ENCODE measurements at places on chromosomes 7 and 10.
A peak's percentile ranks its signal among the peaks of the same experiment; 100 is the strongest.

DNA sequence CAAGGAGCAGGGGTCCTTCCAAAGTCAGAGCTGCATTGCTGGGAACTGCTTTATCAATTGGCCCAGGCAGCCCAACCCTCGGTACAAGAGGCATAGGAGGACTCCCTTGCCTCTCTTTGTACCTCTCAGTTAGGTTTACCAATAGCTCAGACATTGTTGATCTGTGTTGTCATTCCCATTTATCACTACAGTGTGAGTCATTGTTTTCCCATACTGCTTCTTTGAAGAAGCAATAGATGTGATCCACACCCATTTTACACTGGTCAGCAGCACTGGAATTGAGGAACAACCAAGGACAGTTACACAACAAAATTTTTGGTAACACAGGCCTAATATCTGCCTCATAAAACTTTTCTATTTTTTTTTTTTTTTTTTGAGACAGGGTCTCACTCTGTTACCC lies 307.2 kb downstream of the SNX13 start:
- no peak for DNase-seq

- no peak for DNase-seq
Observed at GRCh38 chr7:68491523-68492358, 1106.5 kb upstream of the AUTS2 start.

- DNase-seq, result no peak
Observed at GRCh38 chr7:102836191-102836919, 76.4 kb upstream of the LRRC17 start.

GRCh38 chr7:77813180-77813579 lies 14.6 kb downstream of the PHTF2 start:
- no peak for DNase-seq

GRCh38 chr7:100830396-100830795 lies 3.1 kb upstream of the EPHB4 start:
- no peak for DNase-seq

DNA sequence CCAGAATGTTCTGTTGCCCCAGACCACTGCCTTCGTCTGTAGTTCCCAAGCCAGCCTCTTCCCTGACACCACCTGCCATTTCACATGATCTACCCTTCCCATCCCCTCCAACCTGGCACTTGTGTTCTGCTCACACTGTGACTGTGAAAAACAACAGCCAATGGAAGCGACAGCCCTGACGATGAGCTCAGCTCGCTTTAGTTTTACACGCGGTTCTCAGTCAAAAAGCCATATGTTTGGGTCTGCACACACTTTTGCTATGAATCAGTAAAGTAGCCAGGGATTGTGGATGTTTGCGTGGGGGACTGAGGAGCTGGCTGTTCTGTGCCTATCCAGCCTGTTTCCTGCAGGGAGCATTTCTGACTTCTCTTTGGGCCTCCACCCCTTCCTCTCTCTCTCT lies 282.7 kb downstream of the WDR11 start:
- DNase-seq, result no peak

DNA sequence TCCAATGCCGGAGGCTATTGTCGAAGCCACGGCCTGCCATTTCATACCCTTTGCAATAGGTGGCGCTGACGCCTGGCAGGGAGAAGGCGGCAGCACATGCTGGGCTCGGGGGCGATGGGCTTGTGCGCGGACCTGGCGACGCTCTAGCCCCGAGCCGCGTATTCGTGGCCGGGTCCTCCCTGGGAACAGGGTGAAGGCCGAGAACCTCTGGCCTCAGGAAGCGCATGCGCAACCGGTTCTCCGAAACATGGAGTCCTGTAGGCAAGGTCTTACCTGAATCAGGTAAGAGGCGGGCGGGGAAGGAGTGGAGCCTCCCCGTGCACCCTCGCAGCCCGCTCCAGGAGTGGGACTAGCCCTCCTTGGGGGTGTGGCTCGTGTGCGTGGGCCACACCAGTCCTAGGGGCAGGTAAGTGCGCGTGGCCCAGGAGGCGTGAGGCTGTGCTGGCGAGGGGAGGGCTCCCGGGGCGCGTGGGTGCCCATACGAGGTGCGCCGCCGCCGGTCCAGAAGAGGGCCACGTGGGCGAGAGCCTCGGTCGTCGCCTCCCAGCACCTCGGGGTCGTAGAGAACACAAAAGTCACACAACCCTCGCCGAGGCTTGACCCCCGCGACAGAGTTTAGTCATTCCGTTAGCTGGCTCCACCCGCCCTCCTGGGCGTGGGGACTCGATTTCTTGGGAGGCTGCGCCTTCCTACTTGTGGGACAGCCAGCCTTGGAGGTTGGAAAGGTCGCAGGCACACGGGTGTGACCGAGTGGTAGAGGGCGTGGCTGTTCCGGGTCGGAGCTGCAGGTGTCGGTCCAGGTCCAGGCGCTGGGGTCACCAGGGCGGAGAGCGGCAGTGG lies 5.6 kb upstream of the MEST start:
- peak; percentile 83 for DNase-seq

GRCh38 chr10:43380610-43381222 lies 9.3 kb downstream of the FXYD4 start:
- DNase-seq, result no peak

- DNase-seq, result no peak
Observed at GRCh38 chr7:55594870-55595269, 22.6 kb upstream of the VOPP1 start.

- DNase-seq, result no peak
Observed at GRCh38 chr7:155807789-155808548, 4.3 kb downstream of the SHH start.

DNA sequence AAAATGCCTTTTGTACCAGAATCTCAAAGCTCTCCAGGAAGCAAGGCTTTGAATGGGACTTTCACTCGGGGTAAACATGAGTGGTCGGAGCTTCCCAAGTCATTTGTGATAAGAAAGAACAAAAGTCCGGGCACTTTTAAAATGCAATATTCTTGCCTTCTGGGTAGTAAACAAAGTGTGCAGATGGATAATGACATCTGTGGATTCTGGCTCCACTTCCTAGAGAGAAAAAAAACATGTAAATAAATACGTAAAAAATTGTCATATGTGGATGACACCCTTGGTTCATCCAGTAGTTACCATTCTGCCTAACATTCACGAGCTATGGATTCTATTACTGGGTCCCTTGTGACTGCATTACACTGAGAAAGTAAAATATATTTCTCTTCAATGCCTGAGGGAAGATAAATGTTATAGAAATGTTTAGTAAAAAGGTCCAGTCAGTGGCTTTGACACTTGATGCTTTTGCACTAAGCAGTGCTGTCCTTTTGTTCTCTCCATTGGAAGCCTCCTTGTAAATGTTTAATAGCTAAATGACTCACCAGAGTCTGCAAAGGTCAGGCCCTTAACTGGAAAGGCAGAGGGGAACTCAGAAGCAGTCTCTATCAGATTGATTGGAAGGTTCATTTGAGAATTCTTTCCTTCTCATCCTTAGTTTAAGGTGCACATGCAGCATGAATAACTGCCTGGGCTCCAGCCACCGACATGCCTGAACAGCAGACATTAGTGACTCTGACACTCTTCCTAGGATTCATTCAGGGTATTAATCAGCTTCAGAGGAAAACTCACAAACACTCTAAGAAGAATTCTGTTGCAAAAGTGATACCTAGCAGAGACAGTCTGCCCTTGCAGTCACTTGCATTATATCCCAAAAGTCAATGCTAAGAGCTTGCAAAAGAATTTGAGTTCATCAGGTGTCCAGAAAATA lies 11.7 kb upstream of the EDRF1 start:
- DNase-seq, result no peak

DNA sequence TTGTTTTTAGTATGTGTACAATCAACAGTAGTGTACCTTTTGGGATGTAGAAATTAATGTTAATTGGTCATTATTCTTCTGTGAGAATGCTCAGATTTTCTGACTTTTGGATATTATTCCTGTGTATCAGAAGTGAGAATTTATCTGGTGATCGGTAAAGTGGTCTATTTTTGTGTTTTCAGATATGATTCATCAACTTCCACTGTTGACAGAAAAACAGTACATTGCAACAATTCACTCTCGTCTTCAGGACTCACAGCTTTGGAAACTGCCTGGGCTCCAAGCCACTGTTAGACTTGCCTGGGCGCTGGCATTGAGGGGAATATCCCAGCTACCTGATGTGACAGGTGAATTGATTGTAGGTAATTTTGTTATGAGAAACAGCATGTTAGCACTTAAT lies 20.9 kb downstream of the NUP205 start:
- DNase-seq, result no peak

DNA sequence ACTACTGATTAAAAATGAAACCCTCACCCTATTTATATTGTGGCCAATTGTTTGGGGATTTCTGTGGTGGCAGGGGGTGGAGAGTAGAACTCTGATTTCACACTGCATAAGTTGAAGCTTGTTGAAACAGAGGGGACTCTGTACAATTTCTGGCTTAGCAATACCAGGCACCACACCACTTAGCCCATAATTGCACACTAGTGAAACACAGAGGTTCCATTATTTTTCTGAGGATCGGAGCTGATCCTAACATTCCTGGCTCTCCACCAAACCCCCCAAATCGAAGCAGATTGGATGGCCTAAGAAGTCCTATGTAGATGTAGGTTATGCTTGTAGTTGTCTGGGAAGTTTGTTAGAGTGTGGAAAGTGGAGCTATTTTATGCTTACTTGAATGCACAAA lies 47.0 kb downstream of the PTN start:
- DNase-seq, result no peak

- DNase-seq, result no peak
Observed at GRCh38 chr10:27225011-27225590, 15.5 kb downstream of the ACBD5 start.

- DNase-seq, result no peak
Observed at GRCh38 chr7:7207876-7208275, 25.5 kb downstream of the C1GALT1 start.

DNA sequence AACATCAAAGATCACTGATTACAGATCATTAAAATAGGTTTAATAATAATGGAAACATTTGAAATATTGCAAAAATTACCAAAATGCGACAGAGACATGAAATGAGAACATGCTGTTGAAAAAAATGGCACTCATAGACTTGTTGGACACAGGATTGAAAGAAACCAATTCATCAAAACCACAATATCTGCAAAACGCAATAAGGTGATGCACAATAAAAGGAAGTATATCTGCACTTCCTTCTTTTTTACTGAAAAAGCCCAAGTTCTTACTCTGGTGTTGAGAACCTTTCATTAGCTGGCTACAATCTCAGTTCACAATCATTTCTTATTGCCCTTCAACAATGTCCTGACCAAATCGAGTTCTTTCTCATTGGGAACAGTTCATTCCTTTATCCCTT lies 28.7 kb downstream of the TMEM106B start:
- DNase-seq, result no peak

DNA sequence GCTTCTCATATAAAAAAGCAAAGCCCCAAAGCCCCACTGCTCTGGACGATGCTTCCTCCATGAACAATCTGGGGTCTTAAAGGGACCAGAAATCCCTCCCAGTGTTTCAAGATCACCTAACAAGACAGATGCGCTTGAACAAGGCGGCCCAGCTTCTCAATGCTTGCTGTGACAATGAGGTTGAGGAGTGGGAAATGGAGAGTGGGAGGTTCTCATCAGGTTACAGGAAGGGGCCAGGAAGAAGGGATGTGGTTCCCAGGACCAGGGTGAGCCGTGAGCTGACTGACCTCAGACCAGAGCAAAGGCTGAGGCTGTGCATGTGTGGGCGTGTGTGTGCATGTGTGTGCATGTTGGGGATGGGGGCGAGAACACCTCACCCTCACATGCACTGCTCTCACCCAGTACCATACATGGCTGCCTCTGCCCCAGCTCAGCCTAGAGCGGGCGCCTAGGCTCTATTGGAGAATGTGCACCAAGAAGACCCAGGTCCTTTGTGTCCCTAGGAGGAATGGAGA lies 220.8 kb upstream of the GPR26 start:
- no peak for DNase-seq

- DNase-seq, result no peak
Observed at GRCh38 chr7:84271543-84271942, 77.0 kb upstream of the SEMA3A start.

GRCh38 chr10:118798231-118798662 lies 43.5 kb upstream of the CACUL1 start:
- DNase-seq, result no peak

DNA sequence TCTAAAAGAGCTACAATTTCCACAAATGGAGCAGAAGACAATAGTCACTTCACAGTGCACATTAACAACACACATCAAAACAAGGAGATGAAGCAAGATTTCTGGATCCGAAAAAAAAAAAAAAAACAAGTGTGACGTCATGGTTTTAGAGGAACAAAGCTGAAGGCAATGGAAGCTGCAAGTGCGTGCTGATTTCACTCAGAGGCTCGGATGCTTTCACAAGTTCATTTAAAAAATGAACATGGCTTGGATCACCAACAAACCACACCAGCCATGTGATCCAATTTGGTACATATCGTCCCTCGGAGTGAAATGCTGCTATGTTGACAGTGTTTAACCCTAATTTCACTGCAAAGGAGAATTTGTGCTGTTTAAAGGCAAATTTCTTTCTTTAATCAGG lies 337.0 kb upstream of the PRKCQ start:
- no peak for DNase-seq

DNA sequence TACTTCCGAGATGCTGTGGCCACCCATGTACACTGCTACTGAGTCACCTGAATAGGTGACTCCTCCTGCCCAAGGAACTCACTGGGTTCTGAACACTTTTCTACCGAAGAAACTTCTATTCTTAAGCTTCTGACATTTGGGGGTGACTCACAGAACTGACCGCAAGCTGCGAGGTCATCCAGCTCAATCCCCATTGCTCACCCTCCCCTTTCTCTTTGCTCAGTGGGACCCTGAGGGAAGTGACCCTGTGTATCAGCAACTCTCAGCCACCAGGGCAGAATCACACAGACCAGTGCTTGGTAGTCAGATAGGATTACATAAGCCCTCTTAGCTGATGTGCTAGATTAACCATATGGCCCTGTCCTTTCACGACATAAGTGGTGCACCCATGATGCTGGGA lies 46.3 kb downstream of the INSYN2A start:
- no peak for DNase-seq

DNA sequence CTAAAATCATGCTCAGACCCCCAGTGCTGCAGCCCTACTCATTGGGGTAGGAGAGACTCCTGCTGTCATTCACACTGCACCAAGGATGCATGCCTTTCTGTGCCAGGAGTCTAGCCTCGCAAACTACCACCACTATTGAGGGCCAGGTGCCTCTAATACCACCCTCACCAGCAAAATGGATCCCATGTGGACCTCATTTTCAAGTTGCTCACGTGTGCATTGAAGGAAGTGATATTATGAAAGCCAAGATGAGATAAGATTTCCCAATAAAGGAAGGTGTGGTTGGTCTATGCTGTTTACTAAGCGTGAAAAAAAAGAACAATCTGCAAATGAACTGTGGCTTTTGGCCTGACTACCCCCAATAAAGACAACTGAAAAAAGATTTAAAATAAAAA lies 7.2 kb upstream of the LAMTOR4 start:
- DNase-seq, result no peak
